NCI-H460 (cell line): ENCODE measurements at places on chromosomes 6 and 20. TPM values are rescaled to one million over a fixed set of nuclear protein-coding genes. Genes with fewer than 3 reads are reported as not detected.

- DNase-seq: no peak
These were observed 10.5 kb downstream of the IBTK start for GRCh38 chr6:82237013-82237412.

DNA sequence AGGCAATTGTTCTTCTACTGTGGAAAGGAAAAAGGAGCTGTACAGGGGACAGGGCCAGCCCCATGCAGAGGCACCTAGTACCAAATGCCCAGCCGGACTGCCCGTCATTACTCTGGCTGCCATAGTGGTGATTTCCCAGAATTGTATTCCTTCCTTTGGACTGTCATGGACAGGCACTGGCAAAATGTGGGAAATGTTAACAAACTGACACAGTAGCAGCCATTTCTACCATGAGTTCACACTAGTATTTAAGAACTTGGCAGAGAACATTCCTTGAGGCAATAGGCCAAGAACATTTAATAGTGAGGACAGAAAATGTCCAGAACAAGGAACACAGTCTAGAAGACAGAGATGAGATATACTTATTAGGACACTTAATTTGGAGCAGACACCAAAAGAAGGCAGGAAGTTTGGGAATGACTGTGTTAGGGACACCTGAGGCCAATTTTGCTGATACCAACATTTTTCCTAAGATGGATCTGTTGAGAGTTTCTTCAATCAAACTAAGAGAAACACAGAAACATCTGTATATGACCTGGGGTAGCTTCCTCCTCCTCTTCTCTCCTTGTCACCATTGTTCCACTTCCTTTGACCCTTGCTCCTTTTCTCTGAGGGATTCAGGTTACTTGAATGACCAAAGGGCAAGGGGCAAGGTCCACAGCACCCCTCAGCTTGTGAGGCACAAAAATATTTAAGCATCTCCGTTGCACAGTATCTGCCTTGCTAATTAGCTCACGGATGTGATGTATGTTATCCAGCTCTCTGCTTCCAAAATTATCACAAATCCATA lies 14.9 kb downstream of the ADTRP start:
- no peak for DNase-seq

Gene RAB22A
- 21.6 and 22.8 TPM in 2 replicates for total RNA-seq

Gene GGT7
- 3.4 and 3.9 TPM in 2 replicates for total RNA-seq

Gene ULBP1
- 7.2 and 7.7 TPM in 2 replicates for total RNA-seq

DNA sequence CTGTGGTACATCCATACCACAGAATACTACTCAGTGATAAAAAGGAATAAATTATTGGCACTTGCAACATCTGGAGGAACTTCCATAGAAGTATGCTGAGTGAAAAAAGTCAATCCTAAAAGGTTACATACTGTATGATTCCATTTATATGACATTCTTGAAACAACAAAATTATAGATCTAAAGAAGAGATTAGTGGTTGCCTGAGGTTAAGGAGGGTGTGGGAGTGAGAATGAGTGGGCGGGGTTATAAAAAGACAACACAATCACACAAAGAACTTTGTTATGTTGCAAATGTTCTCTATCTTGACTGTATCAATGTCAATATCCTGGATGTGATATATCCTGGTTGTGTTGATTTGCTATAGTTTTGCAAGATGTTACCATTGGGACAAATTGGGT lies 21.2 kb downstream of the SNRPB start:
- DNase-seq: no peak

DNA sequence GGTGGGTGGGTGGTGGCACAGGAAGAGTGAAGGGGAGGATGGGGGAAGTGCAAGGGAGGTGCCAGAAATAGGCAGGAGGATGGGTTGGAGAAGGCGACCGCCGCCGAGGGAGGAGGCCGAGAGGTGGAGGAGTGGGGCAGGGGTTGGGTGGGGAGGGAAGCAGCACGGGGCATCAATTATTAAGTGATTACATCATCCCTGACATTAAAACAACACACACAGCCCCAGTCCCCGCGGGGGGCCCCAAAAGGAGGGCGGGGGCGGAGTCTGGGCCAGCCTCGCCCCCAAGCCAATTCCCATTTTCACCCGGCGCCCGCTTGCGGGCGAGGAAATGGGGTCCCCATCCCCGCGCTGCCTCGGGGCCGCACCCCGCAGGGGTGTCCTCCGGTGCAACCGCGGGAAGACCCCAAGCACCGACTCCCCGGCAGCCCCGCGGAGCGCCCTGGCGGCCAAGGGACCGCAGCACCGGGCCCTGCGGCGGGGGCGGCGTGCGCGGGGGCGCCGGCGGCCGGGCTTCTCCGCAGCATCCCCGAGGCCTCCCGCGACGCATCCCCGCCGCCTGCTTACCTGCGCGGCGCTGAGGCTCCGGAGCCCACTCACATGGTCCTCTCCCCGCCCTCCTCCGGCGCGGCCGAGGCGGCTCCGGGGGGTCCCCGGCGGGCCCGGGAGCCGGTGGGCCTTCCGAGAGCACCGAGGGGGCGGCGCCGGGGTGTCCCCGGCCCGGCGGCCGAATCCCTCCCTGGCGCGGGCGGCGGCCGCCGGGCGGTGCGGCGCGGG lies 663 bp downstream of the FYN start:
- DNase-seq: no peak
